ENCODE measurements at places on chromosomes 3 and 15.
A peak's percentile ranks its signal among the peaks of the same experiment; 100 is the strongest.

GRCh38 chr3:30871720-30872119 is 22.7 kb downstream of the GADL1 start:
- no peak for DNase-seq

GRCh38 chr3:98705212-98705611 is 57.9 kb upstream of the ST3GAL6 start:
- no peak for DNase-seq

DNA sequence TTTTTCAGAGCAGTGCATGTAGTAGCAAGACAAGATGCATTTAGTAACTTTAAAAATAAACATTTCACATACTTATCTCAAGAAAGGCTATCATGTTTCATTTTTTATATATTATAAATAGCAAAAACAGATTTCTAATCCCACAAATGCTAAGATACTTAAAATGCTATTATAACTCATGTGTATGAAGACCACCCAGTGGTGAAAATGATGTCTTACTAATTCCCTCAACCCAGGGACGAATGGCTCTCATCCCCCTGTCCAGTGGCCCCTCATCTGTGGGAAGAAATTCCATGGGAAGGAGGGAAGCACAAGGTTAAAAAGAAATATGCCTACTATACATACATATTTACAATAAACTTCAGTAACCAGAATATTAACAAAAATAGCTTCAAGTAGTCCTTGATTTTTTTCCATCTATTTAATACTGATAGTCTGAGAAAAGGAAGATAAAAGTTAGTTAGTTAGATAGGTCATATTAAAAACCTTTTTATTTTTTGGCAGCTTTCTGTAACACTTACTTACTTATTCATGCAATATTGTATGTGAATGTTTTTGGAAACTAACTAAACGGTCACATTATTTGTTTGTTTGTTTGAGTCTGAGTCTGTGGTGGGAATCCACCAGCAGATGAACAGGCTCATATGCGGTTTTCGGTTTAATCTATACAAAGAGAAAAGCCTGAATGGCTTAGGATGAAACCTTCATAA is 14.8 kb downstream of the NR2E3 start:
- DNase-seq, result no peak

DNA sequence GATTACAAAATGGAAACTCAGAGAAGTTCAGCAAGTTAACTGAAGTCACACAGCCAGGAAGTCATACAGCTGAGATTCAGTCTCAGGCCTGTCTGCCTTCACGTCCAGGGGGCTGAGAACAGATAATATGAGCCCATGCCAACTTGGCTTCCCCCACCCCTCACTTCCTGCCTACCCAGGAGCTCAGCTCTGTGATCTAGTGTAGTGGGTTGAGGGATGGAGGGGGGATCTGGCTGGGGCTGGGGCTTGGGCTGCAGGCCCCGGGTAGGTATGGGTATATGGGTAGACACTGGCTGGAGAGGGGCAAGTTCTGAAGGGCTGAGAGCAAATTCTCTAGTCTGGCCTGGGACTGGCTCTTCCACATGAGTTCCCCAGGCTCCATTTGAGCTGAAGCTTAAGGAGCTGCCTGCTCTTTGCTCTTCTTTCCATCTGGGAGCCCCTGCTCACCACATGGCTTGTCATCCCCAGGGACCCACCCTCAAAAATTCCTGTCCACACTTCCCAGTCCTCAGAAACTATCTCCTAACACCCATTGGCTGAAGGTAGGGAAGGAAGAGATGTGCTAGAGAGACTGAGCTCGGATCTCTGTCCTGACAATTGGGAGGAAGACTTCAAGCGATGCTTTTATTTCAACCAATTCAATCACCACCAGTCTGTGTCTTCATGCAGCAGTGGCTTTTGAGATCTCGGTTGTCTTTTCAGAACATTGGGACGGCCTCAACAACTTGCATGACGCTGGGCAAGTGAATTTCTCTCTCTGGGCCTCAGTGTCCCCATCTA is 2.0 kb downstream of the RASGRF1 start:
- DNase-seq, result no peak

DNA sequence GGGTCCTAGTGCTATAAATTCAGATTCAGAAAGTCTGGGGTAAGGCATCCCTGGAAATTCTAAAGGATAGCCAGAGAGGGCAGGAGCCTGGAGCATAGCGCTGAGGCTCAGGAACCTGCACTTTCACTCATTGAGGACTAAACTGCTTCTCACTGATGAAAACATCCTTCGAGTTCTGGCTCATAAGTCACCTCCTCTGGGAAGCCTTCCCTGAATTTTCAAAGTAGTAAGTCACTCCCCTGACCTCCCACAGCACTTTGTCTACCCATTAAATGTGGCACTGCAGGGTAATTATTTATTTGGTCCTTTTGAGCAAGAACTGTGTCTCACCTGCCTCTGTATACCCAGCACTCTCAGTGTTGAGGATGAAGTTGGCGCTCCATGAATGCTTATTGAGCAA is 30.9 kb downstream of the HRH1 start:
- no peak for DNase-seq

DNA sequence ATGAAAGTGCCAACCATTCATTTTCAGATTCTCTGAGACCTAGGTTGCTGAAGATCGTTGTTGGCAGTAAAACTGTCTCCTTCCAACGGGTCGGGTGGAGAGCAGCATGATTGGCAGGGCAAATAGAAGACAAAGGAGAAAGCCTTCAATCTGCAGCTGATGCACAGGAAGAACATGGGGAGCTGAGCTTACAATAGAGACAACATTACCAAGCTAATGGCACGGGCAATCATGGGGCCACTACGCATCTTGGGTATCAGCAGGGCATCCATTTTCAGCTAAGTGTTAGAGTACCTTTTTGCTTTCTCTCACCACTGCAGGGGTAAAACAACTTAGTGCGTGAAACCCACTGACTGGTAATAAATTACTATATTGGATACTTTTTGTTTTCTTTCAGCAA is 114.8 kb downstream of the WDR72 start:
- no peak for DNase-seq

DNA sequence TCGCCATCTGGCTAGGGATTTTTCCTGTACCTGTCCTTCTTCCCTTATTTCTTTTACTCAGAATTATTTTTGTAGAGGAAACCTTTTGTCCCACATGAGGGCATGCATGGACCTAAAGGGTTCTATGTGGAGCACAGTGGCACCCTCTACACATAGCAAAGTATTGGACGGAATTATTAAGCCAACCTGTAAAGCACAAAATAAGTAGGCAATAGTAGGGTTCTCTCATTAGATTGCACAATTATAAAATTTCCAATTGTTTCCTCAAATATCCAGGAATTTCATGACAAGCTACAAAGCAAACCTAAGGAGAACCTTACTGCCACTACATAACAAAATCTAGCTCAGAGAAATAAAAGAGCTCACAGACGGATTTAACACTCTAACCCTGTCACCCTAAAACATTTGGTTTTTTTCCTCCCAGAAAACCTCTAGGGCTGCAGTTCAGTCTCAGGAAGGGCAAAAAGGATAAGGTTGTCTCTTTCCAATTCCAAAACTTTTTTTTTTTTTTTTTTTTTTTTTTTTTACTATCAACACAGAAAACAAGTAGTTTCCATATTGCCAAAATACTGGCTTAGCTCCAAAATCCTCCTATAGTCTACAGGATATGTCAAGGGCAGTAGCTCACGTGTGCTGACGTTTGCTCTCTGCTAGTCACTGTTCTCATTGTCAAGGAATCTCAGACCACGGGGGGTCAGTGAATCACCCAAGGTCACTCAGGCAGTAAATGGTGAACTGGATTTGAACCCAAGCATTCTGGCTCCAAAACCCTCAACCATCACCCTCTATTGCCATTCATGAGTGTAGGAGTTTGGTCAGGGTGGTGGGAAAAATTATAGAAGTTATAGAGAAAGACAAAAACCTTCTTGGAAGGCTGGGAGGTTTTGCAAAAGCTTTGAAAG is 52.3 kb downstream of the NCEH1 start:
- DNase-seq, result peak; percentile 17

DNA sequence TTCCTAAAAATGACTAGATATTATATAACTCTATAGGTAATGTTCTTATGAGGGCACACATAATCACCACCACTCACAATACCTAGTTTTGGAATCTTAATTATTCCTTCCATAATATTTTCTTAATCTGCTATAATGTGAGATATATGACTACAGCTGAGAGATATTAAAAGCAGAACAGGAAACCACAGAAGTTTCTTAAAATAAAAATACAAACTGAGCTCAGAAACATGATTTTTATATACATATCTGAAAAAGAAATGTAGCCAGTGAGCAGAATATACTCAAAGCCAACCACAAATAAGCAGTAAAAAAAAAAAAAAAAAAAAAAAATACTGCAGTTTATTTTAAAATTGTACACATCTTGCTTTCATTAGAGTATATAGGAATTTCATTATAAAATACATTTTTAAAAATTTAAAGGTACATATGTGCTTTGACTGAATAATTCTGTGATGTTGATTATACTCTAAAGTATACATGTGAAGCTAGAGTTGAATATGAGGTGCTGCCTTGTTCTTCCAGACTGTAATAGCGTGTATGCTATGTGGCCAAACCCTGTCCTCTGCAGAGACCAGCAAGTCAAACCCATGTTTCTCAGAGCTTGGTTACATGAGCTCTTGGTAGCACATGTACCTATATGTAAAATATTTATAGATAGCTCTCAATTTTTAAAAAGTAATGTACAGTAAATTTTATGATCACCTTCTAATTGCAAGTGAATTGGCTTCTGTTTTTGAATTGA is 175.0 kb downstream of the UBE2E2 start:
- no peak for DNase-seq

- DNase-seq, result no peak
Observed at GRCh38 chr3:30640851-30641250, 34.5 kb downstream of the TGFBR2 start.

GRCh38 chr3:187228740-187229139 is 31.5 kb downstream of the RTP1 start:
- no peak for DNase-seq

DNA sequence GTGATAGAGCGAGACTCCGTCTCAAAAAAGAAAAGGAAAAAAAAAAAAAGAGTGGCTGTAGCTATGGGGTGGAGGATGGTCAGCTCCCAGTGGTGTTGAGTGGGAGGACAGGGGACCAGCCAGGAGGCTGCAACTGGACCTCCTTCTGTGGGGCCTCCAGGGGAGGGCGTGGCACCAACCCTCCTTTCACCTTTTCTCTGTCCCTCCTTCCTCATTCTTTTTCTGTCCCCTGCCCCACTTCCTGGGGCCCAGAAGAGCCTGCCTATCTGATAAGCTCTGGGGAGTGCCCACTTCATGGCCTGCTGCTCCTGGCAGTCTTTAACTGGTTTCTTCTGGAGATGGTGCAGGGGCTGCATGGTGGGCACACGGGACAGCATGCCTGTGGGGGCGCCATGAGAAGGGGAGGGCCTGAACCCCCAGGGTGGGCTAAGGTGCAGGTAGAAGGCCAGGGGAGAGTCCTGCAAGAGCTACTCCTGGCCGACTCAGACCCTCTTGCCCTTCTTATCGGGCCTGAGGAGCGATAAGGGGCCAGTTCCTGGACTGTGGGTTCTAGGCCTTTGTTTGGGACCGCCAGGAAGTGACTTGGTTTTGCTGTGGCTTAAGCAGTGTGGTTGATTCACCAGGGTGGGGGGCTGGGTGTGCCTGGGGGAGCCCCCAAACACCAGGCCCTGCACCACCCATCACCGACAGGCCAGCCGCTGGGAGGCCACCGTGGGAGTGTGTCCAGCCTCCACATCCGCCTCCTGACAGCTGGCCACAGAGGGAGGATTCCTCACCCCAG is 49.4 kb upstream of the FLNB start:
- no peak for DNase-seq
